ENCODE measurements at places on chromosomes 1 and 21.

DNA sequence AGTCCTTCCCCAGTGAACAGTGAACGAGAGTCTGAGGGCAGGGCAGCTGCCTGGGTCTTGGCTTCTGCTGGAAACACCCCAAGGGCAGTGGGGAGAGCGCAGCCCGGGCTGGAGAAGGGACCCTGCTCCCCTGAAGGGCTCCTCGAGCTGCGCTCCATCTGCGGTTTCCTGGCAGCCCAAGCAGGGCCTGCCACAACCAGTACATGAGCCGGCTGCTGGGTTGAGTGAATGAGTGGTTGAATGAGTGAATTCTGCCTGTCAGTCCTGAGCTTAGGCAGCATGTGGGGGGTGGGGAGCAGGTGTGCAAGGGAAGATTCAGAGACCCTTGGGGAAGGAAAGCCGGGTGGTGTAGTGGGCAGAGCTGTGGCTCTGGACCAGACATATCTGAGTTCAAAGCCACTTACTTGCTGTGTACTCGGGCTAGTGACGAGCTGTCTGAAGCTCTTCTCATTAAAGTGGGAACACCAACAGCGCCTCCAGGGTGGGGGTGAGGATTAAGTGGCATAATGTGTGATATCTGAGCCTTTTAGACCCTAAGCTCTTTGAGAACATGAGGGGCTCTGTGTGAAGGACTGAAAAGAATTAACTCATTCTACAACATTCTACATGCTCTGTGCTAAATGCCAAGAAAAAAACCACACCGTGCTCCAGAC is 3.7 kb downstream of the OPRD1 start:
- DNase-seq: no peak

DNA sequence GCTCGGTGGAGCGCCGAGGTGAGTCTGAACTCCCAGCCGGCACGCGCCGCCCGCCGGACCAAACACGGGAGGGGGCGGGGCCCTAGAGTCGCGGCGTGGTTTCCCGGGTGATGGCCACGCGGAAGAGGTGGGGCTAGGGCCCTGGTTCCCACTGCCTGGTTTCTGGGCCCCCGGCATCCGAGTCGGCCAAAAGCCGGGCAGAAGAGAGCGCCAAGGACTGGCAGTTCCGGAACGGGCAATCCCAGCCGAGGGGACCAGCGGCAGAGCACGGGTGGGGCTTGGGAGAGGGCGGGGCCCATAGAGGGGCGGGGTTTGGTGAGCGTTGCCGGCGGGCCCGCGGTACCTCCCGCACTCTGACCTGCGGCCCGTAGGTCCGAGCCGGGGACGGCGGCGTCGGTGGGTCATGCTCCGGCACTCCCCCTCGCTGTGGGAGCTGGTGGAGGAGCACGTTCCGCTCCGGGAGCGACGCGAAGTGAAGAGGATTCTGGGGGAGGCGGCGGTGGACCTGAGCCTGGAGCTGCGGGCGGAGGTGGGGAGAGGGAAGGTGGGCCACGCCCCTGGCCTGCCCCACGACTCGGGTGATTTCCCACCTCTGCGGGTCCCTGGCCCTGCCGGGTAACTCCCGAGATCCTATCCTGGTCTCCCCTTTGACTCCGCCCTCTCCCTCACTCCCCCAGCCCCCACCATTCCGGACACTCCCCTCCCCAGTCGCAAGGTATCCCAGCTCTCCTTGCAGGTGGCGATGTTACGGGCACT is at the start of gene CCDC24:
Gene CCDC24 (plus strand): TSS at position 124 of the 756 bp plus-strand sequence. CDS start 280 bp downstream, at position 404.
- peak; percentile 68 for DNase-seq

DNA sequence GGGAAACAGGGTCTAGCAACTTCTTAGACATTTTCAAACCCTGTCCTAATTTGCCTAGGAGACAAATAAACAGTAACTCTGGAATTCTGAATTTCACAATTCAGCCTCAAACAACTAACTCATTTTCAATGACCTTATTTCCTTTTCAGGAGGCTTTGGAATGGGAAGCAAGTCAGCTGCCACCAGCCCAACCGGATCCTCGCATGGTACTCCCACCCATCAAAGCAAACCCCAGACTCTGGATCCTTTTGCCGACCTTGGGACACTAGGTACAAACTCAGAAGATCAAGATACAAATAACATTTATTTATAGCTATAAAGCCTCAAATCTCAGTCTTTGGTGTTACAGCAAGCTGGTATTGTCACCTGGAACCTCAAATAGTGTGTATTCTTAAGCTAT is 18.9 kb upstream of the LEPR start:
- DNase-seq: no peak

GRCh38 chr1:71695084-71695483 is 587.3 kb downstream of the NEGR1 start:
- no peak for DNase-seq

DNA sequence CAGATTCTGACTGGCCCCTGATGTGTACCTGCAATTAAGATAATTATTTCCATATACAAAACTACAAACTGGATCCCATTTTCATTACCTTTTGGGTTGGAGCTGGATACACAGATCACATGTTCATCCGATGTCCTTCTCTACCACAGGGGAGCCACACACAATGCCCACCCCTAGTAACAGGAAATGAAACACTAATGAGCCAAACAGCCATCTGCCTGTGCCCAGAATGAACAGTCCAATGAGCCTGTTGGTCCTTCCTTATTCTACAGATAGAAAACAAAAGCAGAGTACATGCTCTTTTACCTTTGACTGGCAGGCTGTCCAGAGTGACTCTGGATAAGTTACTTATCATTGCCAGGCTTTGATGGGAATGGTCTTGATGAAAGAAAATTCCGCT is 68.6 kb downstream of the SIPA1L2 start:
- DNase-seq: no peak

- no peak for DNase-seq
Measured at GRCh38 chr1:109794319-109795132, 30.8 kb upstream of the EPS8L3 start.

DNA sequence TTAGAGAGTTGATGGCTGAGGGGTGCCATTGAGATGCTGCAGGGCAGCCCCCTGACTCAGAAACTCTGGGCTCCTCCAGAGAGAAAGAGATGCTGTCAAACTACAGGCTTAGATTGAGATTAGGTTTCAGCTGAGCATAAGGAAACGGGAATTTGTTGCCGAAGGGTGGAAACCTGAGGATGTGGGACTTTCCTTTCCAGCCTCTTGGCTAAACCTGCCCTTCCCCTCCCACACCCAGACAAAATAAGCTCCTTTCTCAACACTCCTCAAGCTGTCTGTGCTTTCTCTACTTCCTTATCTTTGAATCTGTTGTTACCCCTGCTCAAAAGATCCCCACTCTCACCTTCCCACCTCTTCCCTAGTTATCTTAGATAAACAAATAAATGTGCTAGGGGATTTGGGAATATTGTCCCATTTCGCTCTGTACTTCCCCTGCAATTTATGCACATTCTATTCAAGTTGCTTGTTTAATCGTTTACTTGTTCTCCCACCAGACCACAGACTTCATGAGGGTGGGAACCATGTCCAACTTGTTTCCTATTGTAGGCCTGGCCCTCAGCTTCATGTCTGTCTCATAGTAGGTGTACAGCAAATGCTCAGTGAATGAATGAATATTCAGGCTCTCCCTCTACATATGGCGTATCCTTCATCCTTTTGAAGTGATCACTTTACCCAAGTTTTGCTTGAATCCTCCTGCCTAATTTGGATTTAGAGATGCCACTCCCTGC is 30.6 kb upstream of the MARK1 start:
- DNase-seq: no peak

- no peak for DNase-seq
Measured at GRCh38 chr1:203572134-203572625, 54.5 kb upstream of the ATP2B4 start.

- DNase-seq: no peak
Measured at GRCh38 chr1:238701024-238701423, 685.3 kb upstream of the CHRM3 start.

- no peak for DNase-seq
Measured at GRCh38 chr21:15329191-15329590, 264.4 kb upstream of the NRIP1 start.

DNA sequence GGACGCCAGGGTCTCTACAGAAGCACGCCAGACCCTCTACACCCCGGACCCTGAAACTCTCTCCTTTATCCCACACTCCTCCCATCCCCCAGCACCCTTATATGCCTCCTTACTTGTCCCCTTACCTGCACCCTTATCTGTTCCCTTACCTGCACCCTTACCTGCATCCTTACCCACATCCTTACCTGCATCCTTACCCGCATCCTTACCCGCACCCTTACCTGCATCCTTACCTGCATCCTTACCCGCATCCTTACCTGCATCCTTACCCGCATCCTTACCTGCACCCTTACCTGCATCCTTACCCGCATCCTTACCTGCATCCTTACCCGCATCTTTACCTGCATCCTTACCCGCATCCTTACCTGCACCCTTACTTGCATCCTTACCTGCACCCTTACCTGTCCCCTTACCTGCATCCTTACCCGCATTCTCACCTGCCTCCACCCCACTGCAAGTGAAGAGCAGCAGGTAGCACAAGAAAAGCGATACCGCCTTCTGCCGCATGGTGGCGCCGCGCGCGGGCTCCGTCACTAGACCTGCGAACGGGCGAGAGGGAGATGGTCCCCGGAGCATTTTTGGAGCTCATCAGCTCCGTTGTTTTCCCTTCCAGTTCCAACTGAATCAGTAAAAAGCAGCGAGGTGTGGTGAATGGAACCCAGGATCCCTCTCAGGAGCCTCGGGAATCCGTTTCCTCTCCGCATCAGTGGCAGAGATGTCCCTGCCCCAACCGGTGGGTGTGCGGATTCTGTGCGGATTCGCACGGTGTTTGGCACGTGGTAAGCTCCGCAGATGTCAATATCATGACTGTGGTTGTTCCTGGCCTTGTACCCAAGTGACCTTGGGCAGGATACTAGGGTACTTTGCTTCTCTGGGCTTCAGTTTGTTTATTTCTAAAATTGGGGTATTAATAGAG is 2.9 kb downstream of the IFI6 start:
- DNase-seq: no peak

- no peak for DNase-seq
Measured at GRCh38 chr1:26747048-26747447, 40.7 kb upstream of the PIGV start.

GRCh38 chr1:200960948-200961340 is 62.6 kb downstream of the KIF21B start:
- no peak for DNase-seq

DNA sequence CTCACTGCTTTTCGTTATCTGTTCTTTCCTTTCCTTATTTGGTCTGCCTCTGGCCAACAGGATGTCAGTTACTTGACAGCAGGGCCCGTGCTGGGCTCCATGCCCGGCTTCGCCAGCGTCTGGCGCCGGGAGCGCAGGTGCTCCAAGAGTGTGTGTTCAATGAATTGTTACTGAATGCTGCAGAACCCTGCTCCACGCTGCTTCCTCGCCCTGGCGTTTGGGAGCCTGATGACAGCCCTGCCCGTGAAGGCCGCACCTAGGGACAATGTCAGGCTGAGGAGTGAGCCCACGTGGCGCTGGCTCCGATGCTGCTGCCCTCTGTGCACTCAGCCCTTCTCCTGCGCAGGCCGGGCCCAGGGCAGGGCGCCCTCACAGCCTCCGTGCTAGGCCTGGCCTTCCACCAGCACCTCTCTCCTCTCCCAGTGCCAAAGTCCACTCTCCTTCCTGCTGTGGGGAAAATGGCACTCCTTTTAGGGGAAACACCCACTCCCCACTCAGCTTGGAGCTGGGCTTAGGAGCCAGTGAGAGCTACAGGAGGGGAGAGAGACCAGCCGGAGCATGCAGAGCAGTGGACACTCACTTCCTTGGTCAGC is 51.4 kb downstream of the ACBD3 start:
- no peak for DNase-seq

DNA sequence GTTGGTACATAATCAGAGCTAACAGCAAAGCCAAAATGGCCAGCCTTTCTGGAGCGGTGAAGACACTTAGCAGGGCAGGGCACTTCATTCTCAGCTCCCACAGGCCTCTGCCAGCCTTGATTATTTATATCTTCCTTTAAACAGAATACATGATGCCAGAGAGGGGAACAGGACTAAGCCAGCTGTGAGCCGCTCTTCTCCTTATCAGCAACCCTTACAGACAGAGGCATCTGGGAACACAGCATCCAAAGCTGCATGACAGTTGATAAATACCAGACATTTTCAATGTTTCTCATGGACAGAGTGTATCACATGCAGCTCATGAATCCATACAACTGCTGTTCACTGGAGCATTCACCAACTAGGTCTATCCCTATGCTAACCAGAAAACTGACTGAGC is 29.1 kb downstream of the DNAJC11 start:
- no peak for DNase-seq

DNA sequence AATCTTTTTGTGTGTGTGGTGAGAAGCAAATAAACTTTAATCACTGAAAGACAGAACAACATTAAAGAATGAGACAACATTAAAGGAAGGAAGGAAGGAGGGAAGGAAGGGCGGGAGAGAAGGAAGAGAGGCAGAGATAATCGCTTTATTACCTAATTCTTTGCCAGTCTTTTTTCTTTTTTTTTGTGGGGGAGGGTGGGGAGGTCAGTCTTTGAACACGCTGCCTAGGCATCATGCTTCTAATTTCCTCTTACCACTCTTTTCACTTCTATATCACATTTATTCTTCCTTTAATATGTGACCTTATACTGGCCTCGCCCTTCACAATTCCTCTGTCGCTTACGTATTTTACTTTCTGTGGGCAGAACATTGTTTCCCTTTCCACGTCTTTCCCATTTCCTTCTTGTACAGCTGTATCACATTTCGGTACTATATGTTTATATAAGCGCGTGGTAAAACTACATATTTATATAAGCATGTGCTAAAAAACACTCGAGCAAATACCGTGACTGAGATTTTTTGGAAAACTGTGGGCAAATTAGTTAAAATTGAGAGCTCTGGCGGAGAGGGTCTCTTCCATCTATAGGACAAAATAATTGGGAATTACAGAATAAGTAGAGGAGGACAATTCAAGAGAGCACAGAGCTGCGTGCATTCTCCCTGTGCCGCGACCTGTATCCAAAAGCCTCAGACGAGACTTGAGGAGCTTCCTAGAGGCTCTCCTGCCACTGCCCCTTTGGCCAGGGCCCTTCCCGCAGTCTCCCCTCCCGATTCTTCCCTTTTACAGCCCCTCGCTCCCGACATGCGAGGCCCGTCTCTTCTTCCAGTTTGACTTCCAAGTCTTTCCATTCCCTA is 823 bp upstream of the PRKAA2 start:
- DNase-seq: peak; percentile 31

- DNase-seq: no peak
Measured at GRCh38 chr1:27007909-27008582, 4.6 kb downstream of the TENT5B start.

DNA sequence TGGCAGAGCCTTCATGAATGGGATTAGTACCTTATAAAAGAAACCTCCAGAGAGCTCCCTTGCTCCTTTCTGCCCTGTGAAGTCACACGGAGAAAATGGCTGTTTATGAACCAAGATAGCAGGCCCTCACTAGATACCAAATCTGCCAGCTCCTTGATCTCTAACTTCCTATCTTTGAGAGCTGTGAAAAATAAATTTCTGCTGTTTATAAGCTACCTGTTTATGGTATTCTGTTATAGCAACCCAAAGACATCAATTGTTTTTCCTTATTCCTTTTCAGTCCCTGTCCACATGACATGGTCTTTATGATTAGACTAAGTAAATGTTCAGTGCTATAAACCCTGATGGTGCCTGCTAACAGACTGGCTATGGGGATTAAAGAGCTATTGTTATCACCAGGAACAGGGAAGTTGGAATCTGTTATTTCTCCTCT is 9.7 kb upstream of the STIL start:
- DNase-seq: no peak

GRCh38 chr1:1122078-1122811 is 6.4 kb upstream of the C1orf159 start:
- DNase-seq: no peak
